ENCODE measurements at places on chromosomes 2 and 18. TPM values are rescaled to one million over a fixed set of nuclear protein-coding genes. Genes with fewer than 3 reads are reported as not detected.

Gene IL1R1
- 3.1 TPM for total RNA-seq

Gene FBXO36
- 1.2 TPM for total RNA-seq

Gene IGFBP5
- total RNA-seq, result not detected

Gene TMEM178A
- total RNA-seq, result not detected

GRCh38 chr2:96247009-96247408 lies 18.8 kb downstream of the TMEM127 start:
- no peak for DNase-seq
- no peak overlapping the region for H3K4me3 ChIP-seq
- H3K4me1 ChIP-seq, result peaks cover 37% of the 10 kb centered on the region
- no peaks in the 10 kb centered on the region for H3K27me3 ChIP-seq
- H3K36me3 ChIP-seq, result peaks cover 14% of the 10 kb centered on the region

DNA sequence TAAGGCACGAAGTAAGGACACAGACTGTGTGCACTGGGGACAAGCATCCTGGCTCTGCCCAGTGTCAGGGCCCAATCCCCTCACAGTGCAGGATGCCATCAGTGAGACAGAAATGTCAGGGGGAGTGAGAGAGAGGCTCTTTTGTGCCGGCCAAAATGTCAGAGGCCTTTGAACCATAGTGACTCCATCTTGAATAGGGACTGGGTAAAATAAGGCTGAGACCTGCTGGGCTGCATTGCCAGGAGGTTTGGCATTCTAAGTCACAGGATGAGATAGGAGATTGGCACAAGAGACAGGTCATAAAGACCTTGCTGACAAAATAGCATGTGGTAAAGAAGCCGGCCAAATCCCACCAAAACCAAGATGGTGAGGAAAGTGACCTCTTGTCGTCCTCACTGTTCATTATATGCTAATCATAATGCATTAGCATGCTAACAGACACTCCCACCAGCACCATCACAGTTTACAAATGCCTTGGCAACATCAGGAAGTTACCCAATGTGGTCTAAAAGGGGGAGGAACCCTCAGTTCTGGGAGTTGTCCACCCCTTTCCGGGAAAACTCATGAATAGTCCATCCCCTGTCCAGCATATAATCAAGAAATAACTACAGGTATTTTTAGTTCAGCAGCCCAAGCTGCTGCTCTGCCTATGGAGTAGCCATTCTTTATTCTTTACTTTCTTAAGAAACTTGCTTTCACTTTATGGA lies 337.4 kb downstream of the LPIN1 start:
- H3K4me3 ChIP-seq, result no peak overlapping the region
- H3K4me1 ChIP-seq, result peaks cover 8% of the 10 kb centered on the region
- H3K36me3 ChIP-seq, result no peaks in the 10 kb centered on the region
- H3K27ac ChIP-seq, result no peak overlapping the region
- no peak for DNase-seq

DNA sequence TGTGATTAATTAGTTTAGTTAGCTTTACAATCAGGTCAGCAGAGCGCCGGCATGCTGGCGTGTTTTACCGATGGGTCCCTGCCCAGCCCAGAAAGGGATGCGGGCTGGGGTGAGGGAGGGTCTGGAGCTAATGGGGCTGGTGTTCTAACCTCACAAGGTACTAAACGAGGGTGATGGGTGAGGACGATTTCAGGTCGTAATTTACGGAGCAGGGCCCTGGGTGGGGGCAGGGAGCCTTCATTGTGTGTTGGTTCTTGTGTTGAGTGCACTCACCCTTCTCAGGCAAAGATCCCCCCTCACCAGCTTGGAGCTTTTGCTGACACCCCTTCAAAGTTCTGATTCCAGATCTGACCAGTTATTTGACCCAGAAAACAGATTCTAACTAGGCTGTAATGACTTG lies 39.5 kb downstream of the PTGR3 start:
- no peaks in the 10 kb centered on the region for H3K36me3 ChIP-seq
- no peaks in the 10 kb centered on the region for H3K4me1 ChIP-seq
- DNase-seq, result no peak
- H3K27ac ChIP-seq, result no peak overlapping the region

- H3K4me3 ChIP-seq, result no peak overlapping the region
- no peaks in the 10 kb centered on the region for H3K4me1 ChIP-seq
- no peaks in the 10 kb centered on the region for H3K27me3 ChIP-seq
These were observed 61.0 kb downstream of the CIB4 start for GRCh38 chr2:26580151-26580550.

- no peak overlapping the region for H3K4me3 ChIP-seq
- no peak for DNase-seq
- H3K36me3 ChIP-seq, result no peaks in the 10 kb centered on the region
- no peaks in the 10 kb centered on the region for H3K4me1 ChIP-seq
These were observed 220.2 kb upstream of the SIX2 start for GRCh38 chr2:45229411-45229810.

- no peaks in the 10 kb centered on the region for H3K36me3 ChIP-seq
- no peak for DNase-seq
- H3K4me3 ChIP-seq, result no peak overlapping the region
These were observed 103.9 kb upstream of the XIRP2 start for GRCh38 chr2:166784296-166784946.

DNA sequence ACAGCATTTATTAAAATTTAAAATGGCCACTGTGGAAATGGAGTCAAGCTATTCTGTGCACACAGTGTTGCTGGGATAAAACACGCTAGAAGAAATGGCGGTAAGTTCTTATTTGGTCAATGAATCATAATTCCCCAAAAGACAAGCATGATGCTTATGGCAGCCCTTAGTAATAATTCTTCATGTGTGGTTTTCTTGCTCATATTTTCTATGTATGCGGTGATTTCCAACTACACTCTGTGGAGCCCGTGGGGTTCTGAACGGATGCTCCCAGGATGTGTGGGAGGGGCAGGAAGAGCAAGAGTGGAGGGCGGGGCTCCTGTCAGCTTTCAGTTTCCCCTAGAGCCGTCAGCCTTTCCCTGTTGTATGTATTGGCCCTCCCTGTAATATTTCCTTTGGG lies 91.7 kb upstream of the RMDN2 start:
- H3K36me3 ChIP-seq, result no peaks in the 10 kb centered on the region
- no peak overlapping the region for H3K4me3 ChIP-seq
- no peak for DNase-seq
- H3K4me1 ChIP-seq, result peaks cover 9% of the 10 kb centered on the region

DNA sequence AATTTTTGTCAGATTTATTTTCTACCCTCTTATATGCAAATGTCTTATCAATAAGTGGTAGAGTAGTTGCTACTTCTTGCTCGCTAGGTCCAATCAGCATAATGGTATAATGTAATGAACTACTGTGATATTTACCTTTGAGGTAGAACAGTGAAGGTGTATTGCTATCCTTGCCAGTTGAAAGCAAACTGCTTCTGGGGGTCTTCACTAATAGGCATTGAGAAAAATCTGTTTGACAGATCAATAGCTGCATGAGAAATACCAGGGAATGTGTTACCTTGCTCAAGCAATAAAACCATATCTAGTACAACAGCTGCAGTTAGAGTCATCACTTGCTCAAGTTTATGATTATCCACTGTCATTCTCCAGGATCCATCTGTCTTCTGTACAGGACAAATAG lies 50.1 kb upstream of the EFEMP1 start:
- no peaks in the 10 kb centered on the region for H3K36me3 ChIP-seq
- no peak for DNase-seq
- H3K4me1 ChIP-seq, result no peaks in the 10 kb centered on the region
- no peaks in the 10 kb centered on the region for H3K27me3 ChIP-seq
- no peak overlapping the region for H3K27ac ChIP-seq
- H3K4me3 ChIP-seq, result no peak overlapping the region

- no peaks in the 10 kb centered on the region for H3K27me3 ChIP-seq
- H3K27ac ChIP-seq, result peak overlapping the region; percentile 85
- peaks cover 41% of the 10 kb centered on the region for H3K36me3 ChIP-seq
- H3K4me1 ChIP-seq, result peaks cover 100% of the 10 kb centered on the region
- no peak for DNase-seq
These were observed 23.6 kb downstream of the INPP5D start for GRCh38 chr2:233083782-233084181.

DNA sequence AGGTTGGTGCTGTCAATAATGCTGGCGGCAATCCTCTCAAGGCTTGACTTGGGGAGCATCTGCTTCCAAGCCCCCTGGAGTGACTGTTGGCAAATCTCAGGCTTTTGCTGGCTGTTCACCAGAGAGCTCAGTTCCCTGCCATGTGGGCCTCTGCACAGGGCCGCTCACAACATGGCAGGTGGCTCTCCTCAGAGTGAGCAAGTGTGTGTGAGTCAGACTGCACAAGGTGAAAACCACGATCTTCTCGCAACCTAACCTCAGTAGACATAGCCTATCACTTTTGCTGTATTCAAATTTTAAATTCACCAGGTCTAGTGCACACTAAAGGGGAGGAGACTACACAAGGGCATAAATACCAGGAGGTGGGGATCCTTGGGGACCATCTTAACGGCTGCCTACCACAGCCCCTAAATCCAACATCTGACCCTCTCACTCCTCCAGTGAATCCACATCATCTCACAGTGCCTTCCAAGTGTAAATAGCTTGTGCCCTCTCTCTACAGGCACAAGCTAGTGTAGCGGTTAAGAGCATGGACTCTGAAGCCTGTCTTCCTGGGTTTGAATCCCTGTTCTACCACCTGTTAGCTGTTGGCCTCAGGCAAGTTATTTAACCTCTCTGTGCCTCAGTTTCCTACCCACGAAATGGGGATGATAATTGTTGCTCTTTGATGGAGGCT lies 187.7 kb upstream of the CXCR4 start:
- H3K4me1 ChIP-seq, result peaks cover 10% of the 10 kb centered on the region
- H3K27ac ChIP-seq, result no peak overlapping the region
- peak; percentile 76 for DNase-seq
- no peaks in the 10 kb centered on the region for H3K36me3 ChIP-seq

DNA sequence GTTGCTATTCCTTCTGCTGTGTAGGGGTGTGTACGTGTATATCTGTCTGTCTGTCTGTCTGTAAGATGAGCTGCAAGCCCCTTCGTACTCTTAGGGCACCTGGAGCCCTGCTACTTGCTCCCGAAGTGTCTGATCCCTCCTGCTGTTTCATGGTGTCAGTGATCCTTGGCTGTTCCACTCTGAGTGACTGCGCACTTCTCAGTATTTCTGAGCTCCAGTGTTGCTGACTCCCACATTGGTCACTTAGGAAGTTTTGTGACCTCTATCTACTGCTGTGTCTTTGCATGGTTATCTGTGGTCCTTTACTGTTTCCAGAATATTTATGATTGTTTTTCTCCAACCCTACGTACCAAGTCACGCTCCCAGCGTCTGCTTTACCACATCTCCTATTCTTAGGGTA lies 16.2 kb downstream of the SEMA4F start:
- H3K36me3 ChIP-seq, result peaks cover 18% of the 10 kb centered on the region
- H3K27me3 ChIP-seq, result no peaks in the 10 kb centered on the region
- H3K4me3 ChIP-seq, result no peak overlapping the region
- DNase-seq, result no peak
- H3K27ac ChIP-seq, result no peak overlapping the region
- H3K4me1 ChIP-seq, result no peaks in the 10 kb centered on the region

GRCh38 chr18:24770311-24771024 lies 310.0 kb downstream of the HRH4 start:
- H3K27me3 ChIP-seq, result no peaks in the 10 kb centered on the region
- no peak for DNase-seq
- H3K4me3 ChIP-seq, result no peak overlapping the region
- H3K36me3 ChIP-seq, result no peaks in the 10 kb centered on the region
- no peak overlapping the region for H3K27ac ChIP-seq

GRCh38 chr2:215614296-215614695 lies 178.4 kb upstream of the FN1 start:
- H3K4me1 ChIP-seq, result no peaks in the 10 kb centered on the region
- no peaks in the 10 kb centered on the region for H3K27me3 ChIP-seq
- no peak for DNase-seq
- no peak overlapping the region for H3K27ac ChIP-seq
- H3K4me3 ChIP-seq, result no peak overlapping the region

- H3K27ac ChIP-seq, result no peak overlapping the region
- no peak overlapping the region for H3K4me3 ChIP-seq
- DNase-seq, result no peak
- H3K4me1 ChIP-seq, result peaks cover 14% of the 10 kb centered on the region
These were observed 15.2 kb upstream of the ANKRD53 start for GRCh38 chr2:70962885-70963878.

DNA sequence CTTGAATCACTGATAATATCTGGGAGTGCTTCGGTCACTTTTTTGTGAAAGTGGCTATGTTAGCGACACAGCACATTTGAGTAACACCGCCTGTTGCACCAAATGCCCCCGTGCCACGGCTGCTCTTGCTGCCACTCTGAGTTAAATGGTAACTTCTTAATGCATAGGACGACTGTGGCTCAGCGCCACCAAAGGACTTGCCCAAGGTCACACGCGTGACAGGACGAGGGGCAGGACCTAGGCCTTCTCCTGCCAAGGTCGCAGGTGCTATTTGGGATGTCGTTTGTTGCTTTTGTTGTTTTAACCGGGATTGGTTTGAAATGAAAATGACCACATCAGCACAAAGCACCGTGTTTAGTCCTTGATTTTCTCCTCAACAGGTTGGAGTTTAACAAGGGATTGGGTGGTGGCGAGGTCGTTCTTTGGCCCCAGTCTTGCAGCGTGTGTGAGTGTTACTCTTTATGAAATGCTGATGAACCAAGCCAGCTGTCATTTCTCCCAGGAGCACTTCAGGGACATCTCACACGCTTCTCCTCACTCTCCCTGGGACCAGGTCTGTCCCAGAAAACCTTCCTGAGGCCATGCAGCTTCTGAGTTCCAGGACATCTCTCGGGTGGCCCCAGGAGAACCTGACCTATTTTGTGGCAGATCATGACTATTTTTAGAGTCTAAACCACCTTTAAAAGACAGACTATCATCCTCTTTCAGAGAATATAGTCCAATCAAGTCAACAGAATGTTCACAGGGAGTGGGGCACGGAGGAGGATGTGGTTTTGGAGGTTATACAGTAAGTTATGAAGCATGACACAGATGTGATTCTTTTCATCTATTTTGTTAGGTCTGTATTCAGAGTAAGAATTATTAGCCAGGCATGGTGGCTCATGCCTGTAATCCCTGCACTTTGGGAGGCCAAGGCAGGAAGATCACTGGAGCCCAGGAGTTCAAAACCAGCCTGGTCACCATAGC lies 49.9 kb downstream of the MTCL1 start:
- no peaks in the 10 kb centered on the region for H3K27me3 ChIP-seq
- H3K4me1 ChIP-seq, result peaks cover 15% of the 10 kb centered on the region
- no peak overlapping the region for H3K4me3 ChIP-seq
- peak; percentile 79 for DNase-seq
- H3K36me3 ChIP-seq, result no peaks in the 10 kb centered on the region
- no peak overlapping the region for H3K27ac ChIP-seq

- H3K4me3 ChIP-seq, result no peak overlapping the region
- H3K27me3 ChIP-seq, result no peaks in the 10 kb centered on the region
- no peak for DNase-seq
- no peaks in the 10 kb centered on the region for H3K4me1 ChIP-seq
- no peak overlapping the region for H3K27ac ChIP-seq
These were observed 36.2 kb downstream of the SPTBN1 start for GRCh38 chr2:54492335-54492734.

Data from natural killer cell (primary cell).